ENCODE measurements at places on chromosomes 7 and 10.

DNA sequence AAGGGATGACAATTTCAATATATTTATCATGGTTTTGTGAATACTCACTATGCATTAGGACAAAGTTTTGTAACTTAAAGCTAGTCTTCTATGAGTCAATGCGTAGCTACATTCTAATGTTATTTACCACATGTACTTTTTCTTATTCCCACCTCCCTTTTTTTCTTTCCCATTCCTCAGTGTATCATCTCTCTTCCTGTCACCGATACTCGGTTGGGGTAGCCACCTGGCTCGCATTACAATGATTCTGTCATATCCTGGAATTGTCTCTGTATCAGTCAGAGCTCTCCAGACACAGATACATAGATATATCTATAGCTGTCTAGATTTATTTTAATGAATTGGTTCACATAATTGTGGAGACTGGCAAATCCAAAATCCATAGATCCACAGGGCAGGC is 9.8 kb upstream of the RALA start:
- DNase-seq: no peak

DNA sequence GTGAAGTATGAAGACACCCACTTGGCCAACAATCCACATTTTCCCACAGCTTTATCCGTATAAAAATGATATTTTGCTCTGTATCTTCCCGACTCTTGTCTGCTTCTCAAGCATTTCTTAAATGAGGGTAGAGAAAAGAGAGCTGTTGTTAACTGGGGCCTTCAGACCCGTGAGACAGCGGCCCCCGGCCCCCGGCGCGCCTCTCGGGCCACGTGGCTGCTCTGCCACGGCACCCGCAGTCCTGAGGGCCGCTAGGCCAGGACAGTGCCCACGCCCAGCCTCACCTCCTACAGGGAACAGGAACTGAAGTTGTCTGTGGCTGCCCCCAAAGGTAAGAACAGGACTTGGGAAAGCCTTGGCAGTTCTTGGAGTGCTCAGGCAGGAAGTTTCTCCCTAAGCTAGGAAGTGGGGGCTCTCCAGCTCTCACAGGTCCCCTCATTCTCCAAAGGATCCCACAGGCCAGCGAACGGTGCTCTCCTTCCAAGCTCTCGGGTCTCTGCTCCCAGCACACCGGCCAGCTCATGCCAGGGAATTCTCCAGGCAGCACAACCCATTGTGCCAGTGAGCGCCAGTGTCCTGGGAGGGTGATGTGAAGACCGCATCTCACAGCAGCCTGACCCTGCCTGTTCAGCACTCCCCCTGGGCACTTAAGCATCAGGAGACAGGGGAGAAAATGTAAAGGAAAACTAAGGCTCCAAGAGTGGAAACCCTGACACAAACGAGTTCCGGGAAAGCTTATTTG is 230.3 kb upstream of the PFKP start:
- no peak for DNase-seq

DNA sequence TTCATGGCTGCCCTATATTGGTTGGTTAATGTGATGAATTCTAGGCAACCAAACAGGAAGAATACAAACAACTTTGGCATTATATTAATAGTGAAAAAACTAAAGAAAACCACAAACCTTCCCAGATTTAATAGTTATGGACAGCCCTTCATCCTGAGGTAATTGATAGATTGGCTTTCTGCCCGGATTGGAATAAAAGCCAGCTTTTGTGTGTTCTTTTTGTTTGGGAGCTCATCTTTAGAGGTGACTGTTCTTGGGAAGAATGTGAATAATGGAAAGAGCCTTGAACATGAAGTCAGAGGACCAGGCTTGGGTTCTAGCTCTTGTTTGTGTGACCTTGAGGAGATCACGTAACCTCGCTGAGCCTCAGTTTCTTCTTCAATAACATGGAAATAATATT is 92.3 kb downstream of the VTI1A start:
- no peak for DNase-seq

DNA sequence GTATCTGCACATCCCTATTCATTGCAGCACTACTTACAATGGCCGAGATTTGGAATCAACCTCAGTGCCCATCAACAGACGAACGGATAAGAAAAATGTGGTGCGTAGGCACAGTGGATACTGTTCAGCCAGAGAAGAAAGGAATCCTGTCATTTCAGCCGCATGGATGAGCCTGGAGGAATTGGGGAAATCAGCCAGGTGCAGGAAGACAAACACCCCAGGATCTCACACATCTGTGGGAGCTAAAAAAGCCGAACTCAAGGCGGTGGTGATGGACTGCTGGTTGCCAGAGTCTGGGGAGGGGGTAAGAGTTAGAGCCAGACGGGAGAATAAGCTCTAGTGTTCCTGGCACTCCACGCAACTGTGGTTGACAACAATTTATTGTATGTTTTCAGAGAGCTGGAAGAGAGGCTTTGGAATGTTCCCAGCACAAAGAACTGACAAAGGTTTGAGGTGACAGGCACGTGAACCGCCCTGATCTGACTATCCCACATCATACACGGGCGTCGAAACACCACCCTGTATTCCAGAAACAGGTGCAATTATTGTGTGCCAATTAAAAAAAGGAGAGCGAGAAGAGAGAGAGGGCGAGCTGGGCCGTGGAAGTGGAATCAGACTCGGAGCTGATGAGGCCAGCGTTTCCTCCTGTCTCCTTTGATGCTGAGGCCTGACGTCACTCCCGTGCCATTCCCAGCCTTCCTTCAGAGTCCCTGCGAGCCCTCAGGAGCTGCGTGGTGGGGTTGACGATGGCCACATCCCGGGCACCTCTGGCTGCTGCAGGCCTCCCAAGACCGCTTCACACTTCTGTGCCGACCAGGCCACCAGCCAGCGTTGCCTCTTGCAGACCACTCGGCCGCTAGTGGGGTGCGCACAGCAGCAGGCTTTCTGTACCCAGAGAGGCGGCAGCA is 189.5 kb downstream of the DNAJB6 start:
- no peak for DNase-seq

DNA sequence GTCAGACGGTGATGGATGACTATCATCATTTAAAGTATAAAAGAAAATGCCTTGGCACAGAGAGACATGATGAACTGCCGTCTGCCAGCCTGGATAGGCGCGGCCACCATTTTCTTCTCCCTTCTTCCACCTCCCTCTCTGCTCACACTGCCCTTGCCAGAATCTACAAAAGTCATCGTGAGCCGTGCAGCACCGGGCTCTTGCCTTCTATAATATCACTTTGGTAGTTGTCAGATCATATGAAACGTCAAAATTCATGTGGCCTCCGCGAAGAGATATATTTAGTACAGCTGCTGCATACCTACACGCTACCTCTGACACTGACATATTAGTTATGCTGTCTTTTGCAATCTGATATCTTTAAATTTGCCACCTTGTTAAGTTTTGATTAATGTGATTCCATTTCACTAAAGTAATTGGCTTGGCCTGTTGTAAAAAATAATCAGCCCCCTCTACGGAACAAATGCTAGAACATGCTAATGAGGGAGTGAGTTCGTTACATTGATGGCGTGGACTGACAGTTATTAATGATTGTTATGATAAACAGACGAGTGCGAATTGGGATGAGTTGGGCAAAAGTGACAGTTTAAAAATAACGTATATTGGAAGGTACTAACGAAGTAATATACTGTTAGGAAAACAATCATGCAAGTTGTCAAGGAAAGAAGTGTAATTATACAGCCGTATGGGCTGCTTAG is 214.9 kb downstream of the LRMDA start:
- no peak for DNase-seq

DNA sequence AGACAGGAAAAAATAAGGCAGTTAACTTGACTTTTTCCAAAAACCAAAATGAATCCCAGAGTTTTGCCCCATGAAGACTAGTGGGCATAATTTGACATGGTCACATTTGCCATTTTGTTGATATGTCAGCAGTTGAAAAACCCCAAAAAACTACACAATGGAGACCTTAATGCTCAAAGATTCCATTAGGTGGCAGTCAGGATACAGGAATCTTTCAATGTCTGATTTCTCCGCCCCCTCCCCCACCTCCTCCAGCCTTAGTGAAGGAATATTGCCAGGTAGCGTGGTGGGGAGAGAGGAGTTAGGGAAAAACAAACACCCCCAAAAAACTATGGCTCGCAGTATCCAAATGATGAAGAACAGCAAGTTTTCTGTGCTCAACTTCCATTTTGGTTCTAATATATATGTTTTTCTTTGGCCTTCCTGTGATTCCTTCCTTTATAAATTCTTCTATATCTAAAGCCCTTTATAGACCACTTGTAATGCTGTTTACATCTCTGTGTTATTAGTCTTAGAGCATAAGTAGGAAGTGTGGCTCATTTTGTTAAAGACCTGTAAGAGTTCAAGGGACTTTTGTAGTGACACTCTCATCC is 6.7 kb upstream of the SMNDC1 start:
- DNase-seq: peak; percentile 58

GRCh38 chr10:96047004-96047649 is 3.7 kb downstream of the CCNJ start:
- DNase-seq: no peak

DNA sequence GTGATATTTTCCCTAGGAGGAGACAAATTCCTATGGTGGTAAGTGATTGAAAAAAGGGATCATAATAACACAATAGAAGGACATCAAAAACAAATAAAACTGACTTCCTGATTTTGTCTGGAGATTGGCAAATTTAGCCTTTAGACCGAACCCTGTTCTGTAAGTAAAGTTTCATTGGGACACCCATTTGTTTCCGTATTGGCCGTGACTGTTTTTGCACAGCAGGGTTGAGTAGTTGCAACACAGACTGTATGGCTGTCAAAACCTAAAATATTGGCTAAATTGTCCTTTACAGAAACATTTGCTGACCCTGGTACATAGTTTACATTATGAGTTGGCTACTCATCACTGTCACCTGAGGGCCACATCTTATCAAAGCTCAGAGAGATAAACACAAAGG is 168.6 kb downstream of the PRKCQ start:
- DNase-seq: no peak

DNA sequence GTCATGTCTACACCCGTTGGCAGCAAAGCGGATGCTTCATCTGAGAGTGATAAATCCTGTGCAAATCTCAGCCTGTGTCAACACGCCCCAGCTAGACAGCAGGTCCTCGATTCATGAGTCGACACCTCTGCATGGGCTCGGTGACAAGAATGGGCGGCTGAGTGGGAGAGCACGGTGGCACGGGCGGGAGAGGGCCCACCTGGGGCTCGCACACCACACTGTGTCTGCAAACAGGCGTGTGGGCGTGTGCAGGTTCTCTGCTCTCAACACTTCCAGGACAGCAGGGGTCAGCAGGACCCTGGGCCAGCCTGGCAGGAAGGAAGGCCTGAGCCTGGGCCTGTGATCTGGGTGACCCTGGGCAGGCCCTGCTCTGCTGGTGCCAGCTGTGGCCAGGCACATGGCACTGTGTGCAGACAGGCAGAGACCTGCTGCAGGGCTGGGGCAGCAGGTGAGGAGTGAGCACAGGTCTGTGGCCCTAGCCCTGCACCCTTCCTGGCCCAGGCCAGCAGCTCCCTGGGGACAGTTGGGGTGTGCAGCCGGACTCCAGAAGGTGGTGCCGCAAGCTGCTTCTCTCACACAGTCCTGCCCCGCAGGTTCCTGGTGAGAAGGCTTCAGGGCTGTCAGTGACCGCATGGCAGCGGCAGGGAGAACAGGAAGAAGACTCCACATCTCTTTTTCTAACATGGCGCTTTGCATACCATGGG is 216.4 kb downstream of the ELFN1 start:
- peak; percentile 13 for DNase-seq

- DNase-seq: no peak
These were observed 25.4 kb upstream of the ST8SIA6 start for GRCh38 chr10:17479822-17480221.

GRCh38 chr10:78781251-78781913 is 287.4 kb upstream of the ZMIZ1 start:
- DNase-seq: no peak

GRCh38 chr10:115867305-115867704 is 405.7 kb downstream of the GFRA1 start:
- no peak for DNase-seq

- no peak for DNase-seq
These were observed 36.7 kb downstream of the ZNF138 start for GRCh38 chr7:64830926-64831325.

DNA sequence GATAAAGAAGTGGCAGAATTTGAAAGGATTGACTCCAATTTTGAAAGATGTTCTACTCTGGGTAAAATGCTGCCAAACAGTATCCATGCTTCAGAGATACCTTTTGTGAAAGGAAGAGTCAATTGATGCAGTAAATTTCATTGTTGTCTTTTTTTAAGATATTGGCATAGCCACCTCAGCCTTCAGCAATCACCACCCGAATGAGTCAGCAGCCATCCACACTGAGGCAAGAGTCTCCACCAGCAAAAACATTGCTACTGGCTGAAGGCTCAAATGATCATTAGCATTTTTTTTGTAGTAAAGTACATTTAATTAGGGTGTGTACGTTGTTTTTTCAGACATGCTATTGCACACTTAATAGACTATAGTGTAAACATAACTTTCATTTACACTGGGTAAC is 31.7 kb upstream of the CYP26C1 start:
- no peak for DNase-seq

DNA sequence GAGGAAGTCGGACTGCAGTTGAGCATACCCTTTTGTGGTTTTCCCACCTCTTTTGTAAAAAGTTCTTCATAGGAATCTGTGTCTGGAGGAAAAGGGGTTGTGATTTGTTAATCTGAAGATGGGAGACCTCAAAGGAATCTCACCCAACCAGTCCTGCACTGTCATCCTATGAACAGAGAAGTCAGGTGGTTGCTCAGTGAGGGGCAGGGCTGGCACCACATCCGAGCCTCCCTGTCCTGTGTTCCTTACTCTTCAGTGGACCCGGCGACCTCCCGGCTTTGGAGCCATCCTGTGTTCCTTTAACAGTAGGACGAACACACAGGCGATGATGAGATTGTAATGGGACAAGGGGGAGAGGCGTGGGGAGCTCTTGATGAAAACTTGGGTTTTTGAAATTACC is 2.8 kb upstream of the MGMT start:
- DNase-seq: peak; percentile 48

DNA sequence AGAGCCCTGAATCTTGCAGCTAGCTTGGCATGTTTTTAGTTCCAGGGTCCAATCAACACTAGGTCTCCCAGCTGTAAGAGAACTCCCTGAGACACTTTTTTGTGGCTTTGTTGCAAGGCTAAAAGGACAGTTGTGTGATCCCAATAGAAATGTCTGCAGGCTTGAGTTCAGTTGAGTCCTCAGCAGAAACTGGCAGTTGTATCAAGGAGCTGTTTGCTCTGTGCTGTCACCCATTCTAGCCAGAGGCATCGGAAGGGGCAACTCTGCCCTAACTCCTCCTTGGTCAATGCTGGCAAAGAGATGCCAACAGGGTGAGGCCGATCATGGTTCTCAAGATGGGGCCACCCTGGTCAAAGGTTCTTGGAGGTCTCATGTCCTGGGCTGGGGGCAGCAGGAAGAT is 224.1 kb downstream of the BUB3 start:
- DNase-seq: no peak

- DNase-seq: no peak
These were observed 77.0 kb upstream of the SEMA3A start for GRCh38 chr7:84271543-84271942.

DNA sequence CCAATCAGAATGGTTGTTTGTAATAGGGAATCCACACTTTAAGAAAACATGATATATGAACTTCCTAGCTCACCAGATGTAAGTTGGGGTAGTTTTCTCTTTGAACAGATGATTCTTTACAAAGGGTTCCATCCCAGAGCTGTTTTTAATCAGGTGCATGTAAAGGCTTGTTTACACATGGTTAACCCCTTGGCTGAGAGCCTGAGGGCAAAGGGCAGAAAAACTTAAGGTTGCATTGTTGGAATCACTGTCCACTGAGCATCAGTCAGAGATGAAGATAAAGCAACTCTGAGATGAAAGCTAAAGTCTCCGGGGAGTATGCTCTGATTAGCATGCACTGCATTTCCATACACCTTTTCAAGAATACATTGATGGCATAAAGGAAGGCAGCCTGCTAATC is 518.2 kb downstream of the SORCS3 start:
- DNase-seq: no peak

- peak; percentile 77 for DNase-seq
These were observed 97.9 kb downstream of the WDR11 start for GRCh38 chr10:120948889-120949608.
